ENCODE measurements at places on chromosomes 12 and 14.

DNA sequence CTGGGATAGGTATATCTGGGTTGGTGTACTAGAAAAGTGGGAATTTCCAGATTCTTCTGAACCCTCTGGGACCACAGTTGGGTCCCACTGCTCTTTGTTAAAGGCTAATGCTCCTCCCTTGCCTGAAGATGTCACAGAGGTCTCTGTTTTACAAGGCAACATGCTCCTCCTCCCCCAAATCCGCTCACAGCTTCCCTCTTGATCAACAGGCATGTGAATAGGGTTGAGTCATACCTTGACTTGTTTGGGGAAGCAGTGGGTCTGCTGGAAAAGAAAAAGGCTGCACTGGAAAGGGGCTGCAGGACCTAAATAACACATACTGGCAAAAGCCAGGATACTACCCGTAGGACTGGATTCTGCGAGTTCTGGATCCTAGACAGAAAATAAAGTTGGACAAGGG lies 165.4 kb upstream of the TMEM260 start:
- DNase-seq, result no peak

DNA sequence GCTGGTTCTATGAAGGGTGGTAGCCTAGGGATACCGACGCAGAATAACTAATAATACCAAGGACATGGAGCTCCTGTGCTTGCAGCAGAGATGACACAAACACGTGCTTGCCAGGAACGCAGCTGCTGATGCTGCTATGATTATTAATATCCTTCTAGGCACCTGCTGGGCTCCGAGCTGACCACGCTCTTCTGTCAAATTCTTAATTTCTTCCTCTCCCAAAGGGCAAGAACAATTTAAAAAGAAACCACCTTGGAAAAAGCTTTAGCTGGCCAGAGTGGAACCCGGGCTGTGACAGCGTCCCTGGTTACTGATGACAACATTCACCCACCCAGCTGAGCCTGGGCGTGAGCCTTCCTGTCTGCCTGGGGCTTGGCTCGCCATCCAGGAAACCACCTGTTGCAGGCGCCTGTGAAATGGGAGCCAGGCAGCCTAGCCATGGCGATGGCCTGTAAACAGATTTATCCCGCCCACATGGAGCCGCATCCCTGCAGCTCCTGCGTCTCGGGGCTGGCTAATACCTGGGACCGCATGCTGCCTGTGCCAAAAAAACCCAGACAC lies 28.8 kb downstream of the CLMN start:
- DNase-seq, result peak; percentile 86

DNA sequence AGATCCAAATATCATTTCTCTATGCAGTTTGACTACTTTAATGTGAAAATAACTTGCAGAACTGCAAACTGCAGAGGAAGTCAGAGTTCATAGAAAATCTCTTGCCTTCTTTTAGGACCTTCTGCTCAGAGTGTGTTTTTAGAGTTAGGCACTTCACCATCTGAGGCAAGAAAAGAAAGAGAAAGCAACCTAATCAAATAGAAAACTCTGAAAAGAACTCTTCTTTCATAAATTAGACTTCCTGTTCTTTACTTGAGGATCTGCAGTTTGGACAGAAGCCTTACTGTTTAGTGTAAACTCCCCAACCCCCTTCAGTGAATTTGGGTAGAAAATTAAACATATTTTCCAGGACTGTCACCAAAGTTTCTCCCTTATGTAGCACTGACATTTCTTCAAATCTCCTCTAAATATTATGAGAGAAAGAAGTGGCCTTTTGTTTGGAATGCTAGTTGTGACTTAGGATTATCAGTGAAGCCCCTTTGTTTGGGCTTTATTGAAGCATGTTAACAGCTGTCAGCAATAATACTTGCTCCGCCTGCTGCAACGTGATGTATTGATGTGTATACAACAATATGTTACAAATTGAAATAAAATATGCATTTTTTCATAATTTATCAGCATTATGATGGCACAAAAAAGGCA lies 99.5 kb downstream of the PDZRN4 start:
- DNase-seq, result no peak

DNA sequence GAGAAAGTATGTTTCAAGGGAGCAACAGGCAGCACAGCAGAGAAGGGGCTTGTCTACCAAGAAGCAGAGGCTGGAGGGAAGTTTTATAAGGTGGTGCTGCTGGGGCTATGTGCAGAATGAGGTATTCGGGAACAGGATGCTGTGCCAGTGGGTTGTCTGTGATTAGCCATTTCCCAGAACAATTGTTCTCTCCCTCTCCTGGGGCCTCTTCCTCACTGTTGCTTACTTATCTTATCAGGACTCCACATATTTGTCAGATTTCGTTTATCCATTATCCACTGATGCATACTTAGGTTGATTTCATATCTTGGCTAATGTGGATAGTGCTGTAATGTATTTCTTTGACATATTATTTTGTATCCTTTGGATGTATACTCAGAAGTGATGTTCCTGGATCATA lies 195.1 kb upstream of the RTL1 start:
- no peak for DNase-seq

DNA sequence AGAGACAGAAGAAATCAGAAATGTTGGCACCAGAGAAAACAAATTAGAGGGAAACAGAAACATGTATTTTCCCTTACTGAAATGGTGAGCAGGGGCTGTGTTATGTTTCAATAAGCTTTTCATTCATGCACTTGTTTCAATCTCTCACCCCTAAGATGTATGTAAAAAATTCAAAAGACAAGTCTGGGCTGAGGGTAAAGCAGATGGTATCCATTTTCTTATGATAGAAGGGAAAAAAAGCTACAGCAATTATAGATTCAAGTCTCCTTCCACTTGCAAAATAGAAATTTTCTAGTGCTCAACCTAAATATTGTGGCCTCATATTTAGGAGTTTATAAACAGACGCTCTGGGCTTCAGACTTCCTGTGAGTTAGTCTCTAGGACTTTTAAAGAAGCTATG lies 138.3 kb downstream of the ST8SIA1 start:
- no peak for DNase-seq

DNA sequence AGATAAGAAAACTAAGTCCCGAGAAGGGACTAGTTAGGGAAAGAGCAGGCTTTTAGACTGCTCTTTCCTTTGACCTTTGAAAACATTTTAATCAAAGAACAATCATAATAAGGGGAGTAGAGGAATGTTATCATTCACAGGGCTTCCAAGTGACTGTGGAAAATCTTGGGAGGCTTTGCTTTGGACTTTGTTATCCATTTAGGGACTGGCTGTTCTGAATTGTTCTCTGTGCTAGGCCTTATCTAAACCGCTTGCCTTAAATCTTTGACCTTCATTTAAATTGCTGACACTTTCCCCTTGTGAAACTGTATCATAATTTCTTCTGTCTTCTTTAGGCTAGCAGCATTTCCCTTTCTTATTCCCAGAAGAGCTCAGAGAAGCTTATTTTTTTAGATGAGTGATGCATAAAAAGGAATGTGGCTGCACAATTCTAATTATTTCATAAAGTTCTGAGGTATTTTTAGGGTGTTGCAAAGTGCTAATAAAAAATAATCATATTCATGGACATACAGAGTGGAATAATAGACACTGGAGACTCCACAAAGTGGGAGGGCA lies 9.5 kb upstream of the CALM1 start:
- no peak for DNase-seq

- DNase-seq, result no peak
These were observed 13.2 kb downstream of the TCL1B start for GRCh38 chr14:95699412-95699811.

DNA sequence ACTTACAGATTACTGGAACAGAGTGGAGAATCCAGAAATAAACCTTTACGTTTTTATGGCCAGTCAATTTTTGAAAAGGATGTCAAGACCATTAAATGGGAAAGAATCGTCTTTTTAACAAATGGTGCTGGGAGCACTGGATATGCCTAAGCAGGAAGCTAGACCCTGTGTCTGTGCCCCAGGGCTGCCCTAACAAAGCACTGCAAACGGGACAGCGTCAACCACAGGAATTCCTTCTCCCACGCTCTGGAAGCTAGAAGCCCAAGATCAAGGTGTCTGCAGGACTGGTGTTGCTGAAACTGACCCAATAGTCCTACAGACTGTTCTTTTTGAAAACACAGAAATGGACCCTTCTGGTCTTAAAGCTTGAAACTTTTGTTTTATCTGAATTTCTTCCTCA lies 9.3 kb upstream of the TMEM121 start:
- DNase-seq, result no peak

Data from NCI-H526 (cell line).